ENCODE measurements at places on chromosomes 5 and 9.

DNA sequence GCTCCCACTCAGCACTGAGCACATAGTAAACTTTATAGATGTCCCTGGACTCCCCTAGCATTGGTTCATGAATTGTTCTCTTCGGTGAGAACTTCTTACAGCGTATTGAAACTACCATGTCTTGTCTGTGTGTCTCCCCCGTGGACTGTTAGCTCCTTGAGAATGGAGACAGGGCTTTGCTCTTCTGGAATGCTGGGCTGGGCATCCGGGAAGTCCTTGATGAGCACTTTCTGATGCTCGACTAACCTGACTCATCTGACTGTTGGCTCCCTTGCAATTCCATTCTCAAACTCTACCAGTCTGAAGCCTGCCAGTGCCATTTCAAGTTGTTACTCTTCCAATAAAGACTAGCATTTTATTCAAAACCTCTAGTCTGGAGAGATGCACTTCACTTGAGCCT, 15.0 kb upstream of the PFDN1 start:
- no peak for DNase-seq

GRCh38 chr5:115774684-115775083, 41.8 kb downstream of the CDO1 start:
- no peak for DNase-seq

DNA sequence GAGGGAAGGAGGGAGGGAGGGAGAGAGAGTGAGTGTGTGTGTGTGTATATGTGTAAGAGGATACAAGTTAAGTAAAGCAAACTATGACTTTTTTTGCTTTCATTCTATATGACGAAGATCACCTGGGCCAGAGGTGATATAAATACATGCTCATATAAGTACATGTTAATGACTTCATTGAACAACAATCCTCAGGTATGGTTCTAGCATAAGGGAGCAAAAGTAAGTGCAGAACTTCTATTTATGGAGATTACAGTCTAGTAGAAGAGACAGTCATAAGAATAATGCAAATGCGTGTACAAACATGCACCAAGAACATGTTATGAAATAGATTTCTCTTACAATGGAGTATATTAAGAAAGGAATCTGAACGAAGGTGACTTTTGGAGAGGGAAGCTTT, 1804.0 kb downstream of the MAT2B start:
- DNase-seq: no peak

DNA sequence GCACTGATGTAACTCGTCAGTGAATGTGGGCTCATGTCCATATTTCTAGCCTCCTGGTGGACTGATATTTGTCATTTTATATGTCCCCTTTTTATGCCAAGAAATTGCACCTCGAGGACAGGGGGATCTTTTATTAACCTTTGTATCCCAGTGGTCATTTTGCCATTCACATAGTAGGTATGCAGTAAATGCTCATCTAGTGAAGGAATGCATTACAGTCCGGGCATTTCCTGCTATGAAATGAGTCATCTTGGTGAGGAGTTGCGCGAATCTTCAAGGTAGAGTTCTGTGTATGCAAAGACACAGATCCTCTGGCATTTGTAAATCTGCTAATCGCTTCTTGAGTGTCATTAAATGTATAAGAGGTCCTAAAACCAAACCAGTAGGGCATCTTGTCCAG, 755.5 kb upstream of the ADAMTS16 start:
- no peak for DNase-seq

DNA sequence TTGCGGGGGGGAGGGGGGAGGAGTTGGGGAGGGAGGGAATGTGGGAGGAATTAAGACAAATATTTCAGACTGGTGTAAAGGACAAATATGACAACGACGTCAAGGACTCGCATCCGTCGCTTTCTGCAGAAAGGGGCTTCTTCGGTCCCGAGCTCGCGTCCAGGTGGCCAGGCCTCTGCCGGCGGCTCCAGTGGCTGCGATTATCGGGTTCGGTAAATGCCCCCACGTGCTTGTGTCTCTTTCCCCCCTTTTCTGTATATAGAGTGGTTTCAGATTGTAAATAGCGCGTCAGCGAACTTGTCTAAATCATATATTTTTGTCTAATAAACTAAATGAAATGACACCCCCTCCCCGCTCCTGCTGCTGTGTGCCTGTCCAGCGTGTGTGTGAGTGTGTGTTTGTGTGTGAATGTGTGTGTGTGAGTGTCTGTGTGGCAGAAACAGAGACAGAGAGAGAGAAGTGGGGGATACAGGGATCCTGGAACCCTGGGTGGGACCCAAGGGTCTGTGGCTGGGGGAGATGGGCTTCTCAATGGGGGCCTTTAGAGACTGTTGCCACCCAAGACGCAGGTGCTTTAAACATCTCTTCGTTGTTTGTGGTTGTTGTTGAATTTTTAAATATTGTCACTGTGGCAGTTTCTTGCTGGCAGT, 5.6 kb downstream of the IRX1 start:
- DNase-seq: no peak

DNA sequence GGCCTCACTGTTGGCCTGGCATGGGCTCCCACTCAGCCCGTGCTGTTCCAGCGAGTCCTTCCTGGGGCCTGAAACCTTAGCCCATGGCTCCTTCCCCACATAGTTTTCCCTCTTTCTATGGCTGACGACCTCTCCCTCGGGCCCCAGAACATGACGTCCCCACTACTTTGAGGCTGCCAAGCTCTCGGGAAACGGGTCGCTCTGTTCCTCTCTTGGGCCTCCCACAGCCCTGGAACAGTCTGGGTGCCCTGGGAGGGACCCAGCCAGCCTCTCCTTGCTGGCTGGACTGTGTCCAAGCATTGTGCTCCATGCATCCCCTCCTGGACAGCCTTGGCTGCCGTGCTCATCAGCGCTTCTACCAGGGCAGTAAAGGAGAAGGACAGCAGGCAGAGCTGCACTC, 118.3 kb downstream of the SYK start:
- DNase-seq: no peak

DNA sequence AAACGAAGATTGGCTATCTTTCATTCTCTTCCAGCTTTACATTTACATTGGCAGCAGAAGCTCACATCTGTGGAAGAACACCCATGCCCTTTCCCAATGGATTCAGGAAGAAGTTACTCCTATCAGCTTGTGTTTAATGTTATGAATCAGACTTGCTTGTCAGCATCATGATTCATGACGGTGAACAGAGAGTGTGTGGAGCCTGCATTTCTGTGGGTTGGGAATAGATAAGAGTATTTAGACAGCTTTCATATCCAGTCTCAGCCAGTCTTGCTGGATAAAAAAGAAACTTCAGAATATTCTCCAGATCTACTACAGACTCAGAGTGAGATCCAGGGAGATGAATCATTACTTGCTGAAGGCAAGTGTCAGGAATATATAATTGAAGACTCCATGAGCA, 812.9 kb upstream of the ZNF608 start:
- no peak for DNase-seq

DNA sequence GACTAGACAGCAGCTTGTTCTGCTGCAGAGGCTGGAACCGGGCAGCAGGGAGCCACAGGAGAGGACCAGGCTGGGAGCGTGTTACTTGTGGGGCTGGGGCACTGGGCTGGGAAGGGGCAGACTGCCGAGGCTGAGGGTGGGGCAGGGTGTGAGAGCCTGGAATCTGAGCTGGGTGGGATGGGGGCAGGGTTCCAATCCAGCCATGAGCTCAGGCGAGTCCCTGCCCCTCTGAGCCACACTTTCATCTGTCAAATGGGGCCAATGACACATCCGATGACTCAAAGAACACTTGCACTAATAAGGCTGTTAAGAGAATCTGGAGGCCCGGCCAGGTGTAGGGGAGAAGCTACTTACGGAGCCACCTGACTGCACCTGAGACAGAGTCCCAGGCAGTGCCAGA, 18.7 kb upstream of the WDR38 start:
- DNase-seq: no peak

- DNase-seq: no peak
These were observed 281.0 kb upstream of the IRX2 start for GRCh38 chr5:3032513-3032912.

DNA sequence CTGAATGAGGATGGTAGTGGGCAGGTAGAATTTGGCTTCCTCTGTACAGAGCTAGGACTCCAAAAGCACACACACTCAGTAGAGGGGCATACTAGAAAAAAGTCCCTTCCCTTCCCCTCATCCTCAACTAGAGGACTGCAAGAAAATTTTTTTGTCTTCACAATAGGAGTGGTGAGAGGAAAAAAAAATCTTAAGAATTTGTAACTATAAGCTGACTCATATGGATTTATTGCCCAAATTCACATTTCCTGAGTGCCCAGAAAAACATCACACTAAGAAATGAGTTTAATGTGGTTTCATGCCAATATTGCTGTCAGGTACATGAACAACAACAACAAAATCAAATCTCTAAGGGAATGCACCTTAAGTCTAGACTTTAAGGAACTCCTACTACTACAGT, 43.7 kb downstream of the RANBP6 start:
- no peak for DNase-seq

DNA sequence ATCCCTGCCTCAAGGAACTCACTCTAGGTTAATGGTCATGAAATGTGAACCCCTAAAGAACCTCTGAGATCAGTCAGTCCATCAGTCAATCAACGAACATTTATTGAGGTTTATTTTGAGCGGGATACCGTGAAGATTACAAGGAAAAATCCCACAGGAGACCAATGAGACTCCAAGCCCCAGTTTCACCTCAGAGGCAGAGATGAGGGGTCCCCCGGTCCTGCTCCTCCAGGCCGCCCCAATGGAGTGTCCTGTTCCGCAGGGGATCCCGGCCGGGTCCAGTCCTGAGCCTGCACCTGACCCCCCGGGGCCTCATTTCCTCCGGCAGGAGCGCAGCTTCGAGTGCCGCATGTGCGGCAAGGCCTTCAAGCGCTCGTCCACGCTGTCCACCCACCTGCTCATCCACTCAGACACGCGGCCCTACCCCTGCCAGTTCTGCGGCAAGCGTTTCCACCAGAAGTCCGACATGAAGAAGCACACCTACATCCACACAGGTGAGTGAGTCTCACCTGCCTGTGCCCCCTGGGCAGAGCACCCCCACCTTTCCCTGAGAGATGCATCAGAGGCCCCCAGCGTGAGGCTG, 11.0 kb downstream of the GFI1B start:
- no peak for DNase-seq

DNA sequence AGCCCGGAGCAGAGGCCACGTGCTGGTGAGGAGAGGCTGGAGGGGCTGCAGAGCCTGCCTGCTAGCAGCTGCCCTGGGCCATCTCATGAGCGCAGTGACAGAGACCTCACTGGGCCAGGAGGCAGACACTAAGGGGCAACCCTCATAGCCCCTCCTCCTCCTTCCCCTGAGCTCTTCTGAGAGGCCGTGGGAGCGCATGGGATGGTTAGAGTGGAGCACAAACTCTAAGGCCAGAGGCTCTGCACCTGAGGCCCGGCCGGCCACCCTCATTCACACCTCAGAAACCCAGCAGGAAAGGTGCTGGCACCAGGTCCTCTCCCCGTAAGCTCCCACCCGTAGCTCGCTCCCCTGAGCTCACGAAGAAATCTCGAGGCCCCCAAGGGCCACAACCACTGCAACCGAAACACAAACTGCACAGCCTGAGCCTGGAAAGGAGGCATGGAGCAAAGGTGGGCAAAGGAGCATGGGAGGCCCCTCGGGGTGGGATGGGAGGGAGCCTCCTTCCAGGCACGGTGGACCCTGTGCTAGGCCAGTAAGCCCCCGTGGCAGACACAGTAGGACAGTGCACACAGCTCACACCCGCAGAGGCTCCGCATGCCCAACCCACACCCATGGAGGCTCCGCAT, 17.7 kb downstream of the CAMSAP1 start:
- no peak for DNase-seq

DNA sequence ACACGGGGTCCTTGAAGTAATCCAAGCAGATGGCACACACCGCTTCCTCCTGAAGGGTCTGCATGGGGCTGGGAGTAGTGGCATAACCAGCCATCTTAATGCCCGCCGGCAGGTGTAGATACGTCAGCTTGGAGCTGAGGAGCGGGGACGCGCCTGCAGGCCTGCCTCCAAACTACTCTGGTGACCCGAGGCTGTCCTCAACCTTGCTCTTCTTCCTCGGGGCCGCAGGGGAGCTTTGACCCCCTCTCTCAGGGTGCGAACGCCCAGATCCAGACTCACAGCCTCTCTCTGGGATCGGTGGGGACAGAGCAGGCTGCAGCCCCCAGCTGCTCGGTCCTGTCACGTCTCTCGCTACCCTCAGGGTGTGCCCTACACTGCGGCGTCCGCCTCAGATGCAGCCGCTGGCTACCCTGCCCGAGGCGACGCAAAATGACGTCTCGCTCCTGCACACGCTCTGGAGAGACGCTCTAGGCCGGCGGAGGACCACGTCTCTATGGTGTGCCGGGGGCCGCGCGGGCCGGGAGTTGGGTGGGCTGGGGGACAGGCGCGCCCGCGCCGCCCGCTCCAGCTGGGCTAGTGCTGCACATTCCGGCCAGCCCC, at the start of gene TRIM52:
TRIM52 (minus strand) TSS at position 424 of the 600 bp plus-strand sequence; CDS start at position 94, 330 bp downstream.
- peak; percentile 81 for DNase-seq

DNA sequence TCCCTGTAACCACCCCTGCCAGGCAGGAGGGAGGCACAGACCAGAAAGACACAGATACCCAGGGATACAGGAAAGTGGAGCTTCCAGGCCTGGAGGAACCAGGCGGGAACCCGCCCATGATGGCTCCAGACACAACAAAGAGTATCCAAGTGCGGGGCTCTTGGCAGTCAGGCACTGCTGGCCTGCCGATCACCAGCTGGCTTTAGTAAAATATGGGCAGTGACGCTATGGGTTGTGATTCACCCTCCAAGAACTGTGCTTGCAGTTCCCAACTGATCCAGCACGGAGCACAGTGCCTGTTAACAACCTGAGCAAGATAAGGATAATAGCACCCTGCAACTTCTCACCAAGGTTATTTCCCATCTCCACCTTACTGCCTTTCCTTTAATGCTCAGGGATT, 463.3 kb downstream of the IRX1 start:
- no peak for DNase-seq

DNA sequence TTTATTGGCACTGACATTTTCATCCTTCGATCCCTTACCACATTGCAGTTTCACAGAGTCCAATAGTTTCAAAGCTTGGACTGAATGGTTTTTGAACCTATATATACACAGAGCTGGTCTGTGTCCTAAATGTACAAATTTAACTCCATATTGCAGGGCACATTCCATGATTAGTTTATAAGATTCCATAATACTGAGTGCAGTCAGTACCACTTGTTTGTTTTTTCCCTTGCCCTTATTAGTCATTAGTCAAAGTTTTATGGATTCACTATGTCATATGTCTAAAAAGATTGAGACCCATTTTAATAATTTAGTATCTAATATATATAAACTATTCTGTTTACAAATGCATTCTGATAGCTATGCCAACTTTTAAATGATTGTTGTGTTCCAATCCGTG, 654.8 kb upstream of the MEF2C start:
- no peak for DNase-seq

- no peak for DNase-seq
These were observed 13.0 kb upstream of the SARDH start for GRCh38 chr9:133750982-133751649.

GRCh38 chr9:128072144-128073021, 4.4 kb downstream of the SLC25A25 start:
- DNase-seq: no peak

Measured in stimulated activated CD8-positive, alpha-beta memory T cell treated with anti-CD3 and anti-CD28 coated beads, Interleukin-7, amount 100 ng/mL, for 48 hours (primary cell).